ENCODE measurements at places on chromosomes 2 and 18.

- peak; percentile 4 for DNase-seq
Observed at GRCh38 chr2:217650716-217651360, 352.0 kb downstream of the TNS1 start.

GRCh38 chr2:186522450-186522849, 36.4 kb downstream of the ZC3H15 start:
- DNase-seq: no peak

- peak; percentile 0 for DNase-seq
Observed at GRCh38 chr18:6920099-6920955, 190.8 kb downstream of the ARHGAP28 start.

DNA sequence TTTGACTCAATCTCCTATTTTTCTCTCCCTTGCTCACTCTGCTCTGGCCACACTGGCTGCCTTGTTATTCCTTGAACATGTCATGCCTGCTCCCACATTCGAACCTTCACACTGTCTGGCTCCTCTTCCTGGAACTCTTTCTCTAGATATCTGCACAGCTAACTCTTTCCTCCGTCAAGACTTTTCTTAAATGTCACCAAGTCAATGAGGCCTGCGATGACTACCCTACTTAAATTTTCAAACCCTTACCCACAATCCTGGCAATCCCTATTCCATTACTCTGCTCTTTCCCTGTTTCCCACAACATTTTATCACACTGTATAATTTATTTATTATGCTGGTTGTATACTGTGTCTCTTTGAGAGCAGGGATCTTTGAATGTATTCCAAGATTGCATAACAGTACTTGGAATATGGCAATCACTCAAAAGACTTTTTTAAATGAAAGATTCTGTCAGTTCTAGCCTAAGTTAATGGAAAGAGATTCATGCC, 206.2 kb downstream of the SRBD1 start:
- no peak for DNase-seq

GRCh38 chr2:328761-329160, 40.9 kb upstream of the ALKAL2 start:
- no peak for DNase-seq

- DNase-seq: peak; percentile 70
Observed at GRCh38 chr2:70647873-70648481, 94.4 kb upstream of the TGFA start.
